ENCODE measurements at places on chromosomes 2 and 18. TPM values are rescaled to one million over a fixed set of nuclear protein-coding genes. Genes with fewer than 3 reads are reported as not detected.

CTAGE1 gene
- polyA plus RNA-seq = not detected

GRCh38 chr2:189465076-189465475 is 23.8 kb downstream of the WDR75 start:
- DNase-seq = no peak

DNA sequence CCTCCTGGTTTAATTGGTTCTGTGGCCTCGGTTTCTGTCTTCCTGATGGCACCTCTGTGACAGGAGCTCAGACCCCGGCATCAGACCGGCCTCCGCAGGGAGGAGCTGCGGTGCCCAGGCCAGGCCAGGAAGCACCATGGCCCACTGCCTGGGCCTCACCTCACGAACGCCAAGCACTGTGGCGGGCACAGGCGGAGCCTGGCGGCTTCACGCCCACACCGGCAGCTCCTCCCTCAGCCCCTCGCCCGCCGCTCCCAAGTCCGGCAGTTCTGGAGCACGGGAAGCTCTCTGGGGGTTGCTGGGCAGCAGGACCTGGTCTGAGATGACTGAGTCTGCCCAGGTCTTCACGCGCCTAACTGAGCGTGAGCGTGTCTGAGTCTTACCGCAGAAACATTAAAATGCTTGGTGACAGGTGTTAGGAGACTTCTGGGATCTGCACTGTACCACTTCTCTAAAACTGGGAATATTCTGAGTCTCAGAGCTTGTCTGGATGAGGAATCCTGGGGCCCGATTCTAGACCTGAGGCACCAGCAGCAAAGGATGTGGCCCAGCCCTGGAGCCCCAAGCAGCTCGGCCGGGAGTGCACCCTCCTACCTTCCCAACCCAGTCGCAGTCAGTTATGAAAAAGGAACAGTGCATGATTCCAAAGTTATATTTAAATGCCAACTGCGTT is 21.9 kb downstream of the RTP5 start:
- no peak for DNase-seq

IL1R2 gene
- 0.43 TPM for polyA plus RNA-seq

DNA sequence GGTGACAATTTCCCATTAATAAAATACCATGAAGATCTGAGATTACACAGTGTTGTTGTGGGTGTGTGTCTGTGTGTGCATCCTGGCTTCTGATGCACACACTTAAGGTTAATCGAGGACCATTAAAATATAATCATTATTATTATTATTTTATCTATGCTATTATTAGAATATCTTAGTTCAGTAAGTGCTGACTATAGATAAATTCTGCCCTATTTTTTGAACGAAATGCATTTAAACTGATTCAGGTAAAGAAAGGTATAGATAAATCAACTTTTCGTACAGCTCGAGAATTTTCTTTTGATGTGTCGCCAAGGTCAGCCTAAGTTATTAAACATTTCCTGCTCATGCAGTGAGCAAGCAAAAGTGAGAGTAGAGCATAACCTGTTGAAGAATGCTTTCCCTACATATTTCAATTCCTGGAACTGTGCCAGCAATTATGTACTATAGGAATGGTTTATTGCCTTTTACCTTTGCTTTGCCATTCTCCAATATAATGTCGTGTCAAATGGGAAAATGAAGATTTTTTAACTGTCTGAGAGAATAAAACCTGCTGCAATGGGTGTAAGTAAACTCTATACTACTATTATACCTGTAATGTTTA is 25.8 kb downstream of the KCNJ3 start:
- no peak for DNase-seq

DNA sequence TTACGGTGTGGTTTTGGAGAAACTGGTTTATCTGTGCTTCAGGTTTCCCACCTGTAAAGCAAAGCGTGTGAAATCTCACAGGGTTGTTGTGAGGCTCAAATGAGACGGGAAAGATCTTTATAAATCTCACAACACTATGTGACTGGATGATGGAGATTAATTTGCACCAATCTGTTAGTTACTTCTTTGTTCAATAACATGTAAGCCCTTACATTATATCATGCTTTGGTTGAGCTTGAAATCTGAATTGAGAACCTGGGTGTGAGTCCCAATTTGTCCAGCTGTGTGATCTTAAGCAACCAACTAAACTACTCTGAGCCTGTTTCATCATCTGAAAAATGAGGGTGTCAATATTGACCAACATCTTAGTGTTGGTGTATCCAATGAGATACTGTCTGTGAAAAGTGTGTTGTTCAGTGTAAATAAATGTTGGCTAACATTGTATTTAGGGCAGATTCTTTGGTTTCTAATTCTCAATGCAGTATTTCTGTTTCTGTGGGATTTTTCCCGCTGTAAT is 741 bp upstream of the GCKR start:
- no peak for DNase-seq

GRCh38 chr2:241163601-241164118 is 13.4 kb downstream of the PPP1R7 start:
- no peak for DNase-seq

Data from right renal cortex interstitium (tissue), 3 donors.